ENCODE measurements at places on chromosomes 16 and 17. TPM values are rescaled to one million over a fixed set of nuclear protein-coding genes. Genes with fewer than 3 reads are reported as not detected.

Gene UNC13D
- 0.70 TPM for total RNA-seq

Gene NPIPA3
- total RNA-seq: 0.58 TPM

Gene SMPD3
- total RNA-seq: not detected

Gene GRIN2A
- total RNA-seq: not detected

Gene KRTAP1-5
- total RNA-seq: not detected

Gene CCDC40
- 1.5 TPM for total RNA-seq

Gene KRT23
- total RNA-seq: not detected

Gene PLEKHH3
- total RNA-seq: 40.7 TPM

Gene KRTAP3-2
- total RNA-seq: not detected

Gene CCL7
- not detected for total RNA-seq

Gene AOC3
- 2.6 TPM for total RNA-seq

Gene HOXB1
- total RNA-seq: not detected

Gene RND2
- 0.26 TPM for total RNA-seq

Gene CBLN1
- not detected for total RNA-seq

Gene SLFN12L
- total RNA-seq: not detected

Gene ARHGAP44
- total RNA-seq: 4.4 TPM

Gene SOCS1
- total RNA-seq: 3.2 TPM

Gene TNP2
- total RNA-seq: not detected

Gene HELZ
- total RNA-seq: 22.4 TPM

Gene CYGB
- total RNA-seq: 24.0 TPM

Gene RRAD
- 0.58 TPM for total RNA-seq

Data from pericardium fibroblast (primary cell).